ENCODE measurements at places on chromosomes 4 and X. TPM values are rescaled to one million over a fixed set of nuclear protein-coding genes. Genes with fewer than 3 reads are reported as not detected.

DNA sequence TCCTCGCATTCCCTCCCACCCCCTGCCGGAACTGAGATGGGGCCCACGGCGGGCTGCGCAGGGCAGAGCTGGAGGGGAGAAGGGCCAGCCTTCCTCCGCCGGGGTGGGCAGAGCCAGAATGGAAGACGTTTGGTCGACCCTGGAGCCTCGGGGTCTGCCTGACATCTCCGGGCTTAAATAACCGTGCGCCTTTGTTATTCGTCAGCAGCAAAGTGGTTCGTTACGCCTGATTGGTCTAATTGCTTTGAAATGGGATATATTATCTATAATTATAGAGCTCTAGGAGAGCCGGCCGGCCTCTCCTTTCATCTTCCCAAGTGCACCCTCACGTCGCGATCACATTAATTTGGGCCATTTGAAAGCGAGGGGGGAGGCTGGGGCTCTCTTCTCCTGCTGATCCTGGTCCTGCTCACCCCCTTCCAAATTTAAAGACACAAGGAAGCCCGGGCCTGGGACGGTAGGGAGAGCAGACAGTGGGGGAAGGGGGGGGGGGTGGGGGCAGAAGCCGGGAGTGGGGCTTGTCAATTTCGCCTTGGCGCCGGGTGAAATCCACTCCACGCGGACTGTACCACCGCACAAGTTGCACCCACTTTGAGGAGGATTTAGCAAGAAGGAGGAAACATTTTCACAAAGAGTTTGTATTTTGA lies 4.7 kb upstream of the MSX1 start:
- no peak for DNase-seq

GRCh38 chrX:9829308-9830267 lies 43.4 kb downstream of the SHROOM2 start:
- DNase-seq, result no peak

GRCh38 chr4:187212446-187213080 lies 488.9 kb upstream of the FAT1 start:
- DNase-seq, result no peak

DNA sequence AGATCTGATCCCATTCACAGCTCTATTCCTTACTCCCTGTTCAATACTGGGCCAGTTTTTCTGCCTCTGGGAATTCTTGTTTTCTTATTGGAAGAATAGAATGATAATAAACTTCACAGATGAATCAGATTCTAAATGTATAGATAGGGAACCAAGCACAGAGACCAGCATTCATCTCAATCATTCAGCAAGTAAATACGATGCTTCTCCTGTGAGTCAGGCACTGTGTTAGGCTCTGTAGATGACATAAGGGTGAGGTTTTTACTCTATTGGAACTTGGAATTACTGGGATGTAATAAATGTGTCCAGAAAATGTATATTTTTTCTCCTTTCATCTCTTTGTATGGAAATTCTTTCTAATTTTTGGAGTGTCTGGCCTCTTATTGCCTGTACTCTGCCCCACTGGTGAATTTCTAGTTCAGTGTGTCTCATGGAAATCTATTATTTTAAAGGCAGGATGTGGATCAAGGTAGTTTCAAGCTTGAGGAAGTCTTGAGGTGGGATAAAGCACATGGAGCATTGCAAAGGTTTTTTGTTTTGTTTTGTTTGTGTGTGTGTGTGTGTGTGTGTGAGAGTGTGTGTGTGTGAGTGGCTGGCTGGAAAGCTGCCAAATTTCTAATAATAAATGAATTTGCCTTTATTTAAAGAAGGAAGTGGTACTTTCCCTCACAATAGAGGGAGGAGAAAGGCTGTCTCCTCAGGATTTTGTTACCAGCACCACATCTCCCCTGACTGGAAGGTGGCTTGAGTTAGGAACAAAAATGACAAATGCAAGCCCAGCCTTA lies 117.9 kb upstream of the HS3ST1 start:
- no peak for DNase-seq

DNA sequence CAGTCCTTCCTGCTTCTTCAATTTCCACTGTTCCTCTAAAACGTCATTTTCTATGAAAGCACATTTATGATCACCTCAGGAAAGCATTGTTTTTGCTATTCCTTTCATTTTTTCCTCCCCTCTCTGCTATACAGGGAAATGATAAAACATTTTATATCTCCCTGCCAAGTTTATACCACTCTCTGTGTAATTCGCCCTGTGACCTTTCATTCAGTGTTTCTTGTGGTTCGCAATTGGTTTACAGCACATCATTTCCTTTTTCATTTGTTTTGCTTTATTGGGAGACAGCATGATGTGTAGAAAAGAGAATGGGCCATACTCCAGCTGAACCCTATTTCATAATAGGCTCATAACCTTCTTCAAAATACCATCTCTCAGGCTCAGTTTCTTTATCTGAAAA lies 99.9 kb upstream of the RAPGEF2 start:
- DNase-seq, result peak; percentile 29

GRCh38 chrX:130578906-130579305 lies 177.1 kb downstream of the RBMX2 start:
- no peak for DNase-seq

Gene GPR50
- not detected for polyA plus RNA-seq

Gene MAGEE1
- polyA plus RNA-seq, result not detected

Gene HTN3
- polyA plus RNA-seq, result not detected

Gene GABRE
- polyA plus RNA-seq, result 47.6 TPM

Gene FAM184B
- 0.03 TPM for polyA plus RNA-seq

Gene KLHL8
- 6.5 TPM for polyA plus RNA-seq

Gene BEND2
- polyA plus RNA-seq, result not detected

Data from small intestine (tissue), 16 donors.